ENCODE measurements at places on chromosomes 5 and 9. TPM values are rescaled to one million over a fixed set of nuclear protein-coding genes. Genes with fewer than 3 reads are reported as not detected.

GRCh38 chr9:97567182-97567893 lies 65.8 kb downstream of the TSTD2 start:
- no peak for DNase-seq

The PRSS3 gene
- 0.42 TPM for total RNA-seq

The MPDZ gene
- total RNA-seq = 6.1 TPM

The PTPDC1 gene
- total RNA-seq = 5.5 TPM

The TLX3 gene
- total RNA-seq = not detected

DNA sequence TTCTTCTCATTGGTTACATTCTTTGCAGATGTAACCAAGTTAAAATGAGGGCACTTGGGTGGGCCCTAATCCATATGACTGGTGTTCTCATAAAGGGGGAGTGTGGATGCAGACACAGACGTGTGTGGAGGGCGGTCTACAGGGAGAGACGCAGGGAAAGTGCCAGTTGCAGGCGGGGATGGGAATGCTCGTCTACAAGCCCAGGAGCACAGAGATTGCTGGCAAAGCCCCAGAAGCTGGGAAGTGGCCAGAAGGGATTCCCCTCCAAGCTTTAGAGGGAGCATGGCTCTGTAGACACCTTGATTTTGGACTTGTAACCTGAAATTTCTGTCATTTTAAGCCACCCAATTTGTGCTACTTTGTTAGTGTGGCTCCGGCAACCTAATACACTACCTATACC lies 96.8 kb upstream of the CTSL start:
- no peak for DNase-seq

- DNase-seq = no peak
Observed at GRCh38 chr5:15933259-15934207, 246.1 kb downstream of the MARCHF11 start.

All from K562 (cell line).